ENCODE measurements at places on chromosomes 12 and 14. TPM values are rescaled to one million over a fixed set of nuclear protein-coding genes. Genes with fewer than 3 reads are reported as not detected.

DNA sequence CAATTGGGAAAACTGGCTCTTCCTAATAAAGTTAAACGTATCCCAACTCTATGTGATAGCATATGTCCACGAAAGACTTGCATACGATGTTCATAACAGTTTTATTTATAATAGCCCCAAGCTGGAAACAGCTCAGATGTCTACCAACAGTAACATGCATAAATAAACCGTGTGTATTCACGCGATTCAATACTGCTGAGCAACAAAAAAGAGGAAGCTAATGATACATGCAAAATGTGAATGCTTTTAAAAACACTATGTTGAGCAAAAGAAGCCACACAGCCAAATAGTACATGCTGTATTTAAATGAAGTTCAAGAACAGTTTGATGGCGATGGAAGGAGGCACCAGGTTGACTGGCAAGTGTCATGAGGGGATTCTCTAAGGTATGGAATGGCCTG lies 55.7 kb downstream of the TRIM9 start:
- no peak for DNase-seq

GRCh38 chr12:29578731-29579130 lies 81.2 kb upstream of the OVCH1 start:
- DNase-seq = no peak

DNA sequence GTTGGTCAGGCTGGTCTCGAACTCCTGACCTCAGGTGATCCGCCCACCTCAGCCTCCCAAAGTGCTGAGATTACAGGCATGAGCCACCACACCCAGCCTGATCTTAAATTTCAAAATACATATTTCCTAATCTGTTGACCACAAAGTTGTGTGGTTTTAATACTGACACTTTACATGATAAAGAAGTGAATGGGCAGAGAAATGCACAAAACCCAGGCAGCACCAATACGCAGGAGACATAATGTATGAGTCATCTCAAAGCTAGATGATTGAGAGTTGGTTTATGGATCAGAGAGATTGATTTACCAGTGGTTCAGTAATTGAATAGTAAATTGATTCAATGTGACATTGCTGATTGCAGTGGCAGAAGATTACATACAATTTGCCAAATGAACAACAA lies 19.2 kb upstream of the PPP2R5E start:
- no peak for DNase-seq

DNA sequence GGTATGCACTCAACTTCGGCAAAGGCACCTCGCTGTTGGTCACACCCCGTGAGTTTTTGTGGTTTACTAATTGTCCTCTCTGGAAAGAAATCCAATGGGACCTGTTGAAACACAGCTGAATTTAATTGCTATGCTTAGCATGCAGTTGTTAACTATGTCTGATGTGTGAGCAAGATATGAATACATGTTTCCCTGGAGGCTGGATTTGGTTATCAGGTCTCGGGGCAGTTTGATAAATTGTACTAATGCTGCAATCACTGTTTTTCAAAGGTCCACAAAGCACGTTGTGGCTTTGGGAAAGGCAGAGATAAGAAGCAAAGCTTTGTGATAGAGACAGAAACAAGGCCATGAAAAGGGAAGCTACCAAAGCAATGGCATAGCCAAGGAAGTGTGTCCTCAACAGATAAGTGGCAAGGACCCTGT lies 91.3 kb downstream of the DAD1 start:
- DNase-seq = no peak

- no peak for DNase-seq
These were observed 121.8 kb downstream of the RASSF9 start for GRCh38 chr12:85714425-85714824.

DNA sequence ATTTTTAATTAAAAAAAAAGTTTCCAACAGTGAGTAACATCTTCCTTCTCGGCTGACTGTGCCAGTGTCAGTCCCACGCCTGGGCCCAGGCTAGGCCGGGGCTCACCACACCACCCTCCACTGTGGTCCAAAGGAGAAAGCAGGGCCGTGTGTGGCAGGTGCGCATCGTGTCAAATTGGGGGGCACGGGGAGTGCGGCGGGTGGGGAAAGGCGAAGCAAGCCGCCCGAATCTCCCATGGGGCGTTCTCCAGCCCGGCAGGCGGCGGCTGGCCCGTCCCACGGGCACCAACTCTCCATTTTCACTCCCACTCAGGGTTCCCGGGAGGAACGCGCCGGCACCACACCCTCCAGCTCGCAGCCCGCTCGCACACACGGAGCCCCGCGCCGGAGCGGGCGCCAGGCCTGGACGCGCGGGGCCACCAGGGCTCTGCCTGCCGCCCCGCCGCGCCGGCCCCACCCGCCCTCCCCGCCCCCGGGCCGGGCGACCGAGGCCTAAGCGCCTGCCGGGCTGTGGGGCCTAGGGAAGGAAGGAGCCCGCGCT lies 604 bp downstream of the EEA1 start:
- no peak for DNase-seq

DNA sequence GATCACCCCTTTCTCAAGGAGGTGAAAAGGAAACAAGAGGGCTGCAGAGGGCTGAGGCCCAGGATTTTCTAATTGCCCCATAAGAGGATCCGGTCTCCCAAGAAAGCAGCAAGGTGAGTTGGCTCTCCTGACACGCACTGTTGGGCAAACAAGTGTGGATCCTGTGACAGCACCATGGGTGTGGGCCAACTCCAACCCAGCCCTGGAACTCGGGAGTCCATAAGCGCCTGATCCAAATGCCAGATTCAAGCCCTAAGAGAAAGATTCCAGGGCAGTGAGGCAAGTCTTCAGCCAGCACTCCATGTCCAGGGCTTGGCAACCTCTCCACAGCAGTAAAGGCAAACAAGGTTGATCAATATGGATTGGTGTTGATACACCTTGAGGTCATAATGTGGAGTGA lies 33.1 kb downstream of the KCNA5 start:
- DNase-seq = no peak

- DNase-seq = peak; percentile 75
These were observed 30.6 kb upstream of the RPLP0 start for GRCh38 chr12:120231316-120232011.

GRCh38 chr12:72330784-72331183 lies 58.6 kb downstream of the TRHDE start:
- no peak for DNase-seq

DNA sequence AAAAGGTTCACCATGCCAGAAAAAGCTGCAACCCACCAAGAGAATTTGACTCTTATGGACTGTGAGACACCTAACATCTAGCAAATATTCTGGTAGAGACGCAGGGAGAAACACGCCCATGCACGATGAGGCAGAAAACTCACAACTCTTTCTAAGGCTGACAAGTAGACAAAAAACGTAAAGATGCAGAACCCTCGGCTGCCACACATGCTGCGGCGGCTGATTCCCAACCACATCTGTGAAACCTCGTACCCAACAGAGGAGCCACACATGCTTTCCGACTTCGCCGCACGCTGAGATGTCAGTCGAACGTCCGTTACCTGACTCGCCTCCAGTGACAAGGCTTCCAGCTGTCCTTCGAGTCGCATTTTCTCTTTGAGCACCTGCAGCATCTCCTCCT lies 21.8 kb downstream of the GOLGA3 start:
- DNase-seq = no peak

DNA sequence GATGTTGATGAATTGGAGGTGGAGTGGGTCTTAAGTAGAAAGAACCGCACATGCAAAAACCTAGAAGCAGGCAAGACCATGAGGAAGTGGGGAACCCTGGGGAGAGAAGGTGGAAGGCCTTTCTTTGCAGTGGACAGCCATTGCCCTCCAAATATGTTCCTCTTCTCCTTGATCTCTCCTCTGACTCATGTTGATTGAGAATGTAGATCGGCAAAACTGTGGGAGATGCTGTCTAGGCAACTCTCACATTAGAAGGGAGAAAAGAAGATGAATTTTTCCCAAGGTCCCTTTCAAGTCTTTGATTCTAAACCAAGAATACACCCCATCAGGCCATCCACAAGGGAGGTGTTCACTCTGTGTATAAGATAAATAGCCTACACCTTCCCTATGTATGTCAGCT lies 257.5 kb downstream of the MSRB3 start:
- DNase-seq = no peak

GRCh38 chr14:32224737-32225377 lies 21.8 kb upstream of the RNU6-8 start:
- peak; percentile 62 for DNase-seq

DNA sequence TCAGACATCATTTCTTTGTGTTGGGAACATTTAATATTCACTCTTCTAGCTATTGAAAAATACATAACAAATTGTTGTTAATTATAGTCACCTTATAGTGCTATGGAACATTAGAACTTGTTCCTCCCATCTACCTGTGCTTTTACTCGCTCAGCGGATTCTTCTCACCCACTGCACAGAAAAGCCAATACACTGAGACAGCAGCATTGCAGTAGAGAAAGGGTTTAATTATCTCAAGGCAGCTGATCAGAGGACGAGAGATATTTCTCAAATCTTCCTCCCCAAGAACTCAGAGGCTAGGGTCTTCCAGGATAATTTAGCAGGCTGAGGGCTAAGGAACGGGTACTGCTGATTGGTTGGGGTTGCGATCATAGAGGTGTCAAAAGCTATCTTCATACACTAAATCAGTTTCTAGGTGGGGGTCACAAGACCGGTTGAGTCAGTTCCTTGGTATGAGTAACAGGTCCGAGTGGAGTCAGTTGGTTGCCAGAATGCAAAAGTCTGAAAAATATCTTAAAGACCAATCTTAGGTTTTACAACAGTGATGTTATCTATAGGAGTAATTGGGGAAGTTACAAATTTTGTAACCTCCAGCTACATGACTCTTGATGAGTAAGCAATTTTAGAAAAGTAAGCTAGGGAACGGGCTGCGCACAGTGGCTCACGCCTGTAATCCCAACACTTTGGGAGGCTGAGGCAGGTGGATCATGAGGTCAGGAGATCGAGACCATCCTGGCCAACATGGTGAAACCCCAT lies 173.1 kb downstream of the FBXL14 start:
- no peak for DNase-seq

- DNase-seq = no peak
These were observed 23.3 kb upstream of the MYF6 start for GRCh38 chr12:80684077-80684495.

WBP11 gene
- 184 TPM for total RNA-seq

E2F7 gene
- 11.6 TPM for total RNA-seq

PSMD9 gene
- 63.3 TPM for total RNA-seq

TRIP11 gene
- 43.4 TPM for total RNA-seq

COX6A1 gene
- total RNA-seq = 492 TPM

FOXA1 gene
- total RNA-seq = 271 TPM

RBM23 gene
- 70.0 TPM for total RNA-seq

All from Caco-2 (cell line).